Ovary (tissue), 10 donors: ENCODE measurements at places on chromosomes 3 and 15.
A peak's percentile ranks its signal among the peaks of the same experiment; 100 is the strongest.

DNA sequence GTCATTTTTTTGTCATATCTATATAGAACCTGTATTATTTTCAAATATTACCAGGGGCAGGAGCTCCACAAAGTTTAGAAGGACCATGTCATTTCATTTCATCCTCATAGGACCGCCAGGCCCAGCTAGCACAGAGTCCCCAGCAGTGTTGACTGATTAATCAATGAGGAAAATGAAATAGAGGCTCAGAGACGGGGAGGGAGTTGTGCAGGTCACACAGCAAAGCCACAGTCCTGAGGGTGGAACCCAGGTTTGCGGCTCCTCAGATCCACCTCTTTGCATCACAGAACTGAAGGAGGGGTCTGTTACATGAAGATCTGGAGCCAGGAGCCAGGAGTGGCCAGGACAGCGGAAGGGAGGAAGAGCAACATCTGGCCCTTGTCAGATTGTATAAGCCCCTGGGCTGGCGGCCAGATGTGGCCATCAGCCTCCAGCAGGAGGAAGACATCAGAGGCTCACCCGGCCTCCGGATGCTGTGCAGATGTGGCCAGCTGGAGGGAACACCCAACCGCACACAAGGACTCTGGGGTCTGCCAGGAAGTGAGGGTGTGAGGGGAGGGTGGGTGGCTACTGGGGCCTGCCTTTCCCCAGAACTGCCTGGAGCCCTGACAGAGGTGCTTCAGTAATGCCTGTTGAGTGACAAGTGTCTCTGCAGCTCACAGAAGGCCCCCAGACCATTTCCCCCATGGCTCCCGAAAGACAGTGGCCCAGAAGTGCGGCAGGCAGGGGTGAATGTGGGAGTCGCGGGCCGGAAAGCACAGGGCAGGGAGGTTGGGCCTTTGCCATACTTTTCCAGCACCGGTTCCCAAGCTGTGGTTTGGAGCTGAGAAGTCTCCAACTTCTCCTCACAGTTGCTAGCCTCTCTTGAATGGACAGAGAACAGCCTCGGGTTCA, 21.3 kb downstream of the EFCC1 start:
- peak; percentile 90 for DNase-seq

DNA sequence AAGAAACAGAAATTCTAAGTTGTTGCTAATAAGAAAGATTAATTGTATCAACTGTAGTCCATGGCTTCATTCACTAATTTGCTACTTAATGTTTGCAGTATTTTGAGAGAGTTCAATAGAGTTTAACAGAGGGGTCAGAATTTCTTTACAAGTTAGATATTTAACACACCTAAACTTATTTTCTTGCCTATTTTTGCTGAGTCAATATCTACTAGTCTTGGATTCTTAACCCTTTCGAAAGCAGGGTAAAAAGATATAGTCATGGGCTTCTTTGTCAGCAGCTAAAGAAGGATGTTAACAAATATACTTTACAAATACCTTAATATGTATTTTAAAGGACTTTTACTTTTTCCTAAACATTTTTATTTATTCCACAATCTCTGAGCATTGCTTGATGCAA, 155.6 kb downstream of the MDFIC2 start:
- no peak for DNase-seq

DNA sequence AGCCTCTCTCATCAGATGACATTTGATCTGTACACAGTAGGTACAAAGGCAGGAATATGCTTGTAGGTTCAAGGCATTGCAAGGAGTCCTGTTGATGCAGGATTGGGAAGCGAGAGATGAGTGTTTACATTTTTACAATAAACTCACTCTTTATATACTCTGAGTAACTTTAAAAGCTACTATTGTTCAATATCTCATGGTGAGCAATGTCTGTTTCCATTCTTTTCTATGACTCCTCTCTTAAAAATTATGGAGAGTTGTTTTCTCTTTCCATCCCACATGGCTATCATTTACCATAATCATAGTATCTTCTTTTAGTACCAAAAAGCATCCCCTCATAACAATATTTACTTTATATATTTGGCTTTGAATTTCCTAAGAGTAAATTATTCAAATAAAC, 314.0 kb upstream of the CDIN1 start:
- DNase-seq = no peak

GRCh38 chr3:54026543-54026942, 95.8 kb upstream of the CACNA2D3 start:
- DNase-seq = no peak

DNA sequence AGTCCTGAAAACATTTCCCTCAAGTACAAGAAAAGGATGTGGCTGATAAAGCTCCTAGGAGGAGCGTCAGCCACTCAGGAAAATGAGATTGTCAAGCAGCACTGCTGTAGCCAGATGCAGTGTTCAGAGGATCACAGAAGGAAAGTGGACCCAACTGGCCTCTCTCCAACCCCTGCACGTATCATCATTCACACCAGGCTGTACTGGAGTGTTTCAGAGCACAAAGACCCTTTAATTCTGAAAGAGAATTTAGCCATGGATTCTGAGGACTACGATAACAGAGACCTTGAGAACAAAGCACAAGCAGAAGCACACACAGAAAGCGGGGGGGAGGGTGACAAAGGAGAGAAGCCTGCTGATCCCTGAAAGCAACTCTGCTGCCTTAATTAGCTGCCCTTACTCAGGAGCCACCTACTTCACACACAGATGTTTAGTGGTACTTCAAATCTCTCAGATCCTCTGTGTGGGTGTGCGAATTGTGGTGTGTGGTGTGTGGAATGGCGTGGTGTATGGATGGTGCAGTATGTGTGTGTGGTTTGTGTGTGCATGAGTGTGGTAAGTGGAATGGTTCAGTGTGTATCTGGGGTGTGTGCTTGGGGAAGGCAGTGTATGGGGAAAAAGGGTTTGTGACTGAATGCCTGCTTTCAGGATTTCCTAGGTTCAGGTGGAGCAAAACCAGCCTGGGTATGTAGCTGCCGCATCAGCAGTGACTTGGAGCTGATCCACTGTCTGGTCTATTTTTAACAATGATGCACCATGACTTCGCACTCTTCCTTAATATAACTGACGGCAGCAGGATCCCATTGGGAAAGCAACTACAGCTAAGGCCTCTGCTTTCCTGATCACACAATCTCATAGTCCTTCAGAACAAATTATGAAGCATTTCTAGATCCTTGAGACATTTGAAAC, 192.5 kb downstream of the RSL24D1 start:
- no peak for DNase-seq

- no peak for DNase-seq
These were observed 33.6 kb downstream of the HEG1 start for GRCh38 chr3:125022206-125022605.

- DNase-seq = no peak
These were observed 488.8 kb upstream of the DPPA4 start for GRCh38 chr3:109825971-109826810.

DNA sequence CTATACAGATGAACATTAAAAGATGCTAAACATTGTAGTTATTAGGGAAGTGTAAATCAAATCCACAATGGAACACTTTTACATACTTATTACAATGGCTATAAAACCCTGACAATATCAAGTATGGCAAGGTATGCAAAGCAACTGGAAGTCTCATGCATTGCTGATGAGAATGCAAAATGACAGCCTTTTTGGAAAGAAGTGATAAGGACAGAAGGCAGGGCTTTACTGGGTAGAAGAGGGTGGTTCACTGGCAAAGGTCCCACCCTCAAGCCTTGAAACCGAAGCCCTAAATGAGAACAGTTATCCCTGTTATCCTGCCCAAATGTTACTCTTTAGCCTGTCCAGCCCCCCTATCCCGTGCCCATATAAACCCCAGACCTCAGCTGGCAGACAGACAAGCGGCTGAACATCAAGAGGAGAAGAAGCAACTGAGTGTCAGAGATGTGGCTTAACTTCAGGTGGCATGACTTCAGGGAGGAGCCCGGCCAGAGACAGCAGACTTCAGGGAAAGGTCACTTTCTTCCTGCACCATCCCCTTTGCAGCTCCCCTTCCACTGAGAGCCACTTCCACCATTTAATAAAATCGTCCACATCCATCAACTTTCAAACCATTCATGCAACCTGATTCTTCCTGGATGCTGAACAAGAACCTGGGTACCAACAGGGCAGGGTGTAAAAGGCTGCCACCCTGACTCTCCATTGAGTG, 732 bp upstream of the GCSAM start:
- no peak for DNase-seq
